NCI-H2107 (cell line): ENCODE measurements at places on chromosomes 4 and X.

GRCh38 chrX:69028761-69029120 is 136.5 kb downstream of the PJA1 start:
- no peak for DNase-seq

- no peak for DNase-seq
Measured at GRCh38 chr4:183447646-183448045, 3.2 kb downstream of the CDKN2AIP start.

GRCh38 chr4:116016201-116016600 is 902.8 kb upstream of the NDST4 start:
- no peak for DNase-seq

GRCh38 chrX:23699636-23700194 is 32.4 kb downstream of the PRDX4 start:
- DNase-seq: no peak

- no peak for DNase-seq
Measured at GRCh38 chr4:27934871-27935270, 1074.2 kb downstream of the STIM2 start.

GRCh38 chr4:109671350-109671749 is 31.9 kb downstream of the CASP6 start:
- no peak for DNase-seq

GRCh38 chrX:13569479-13570260 is at the start of gene EGFL6:
Gene EGFL6, plus strand, starts transcription at chrX:13569601. Its CDS starts 261 bp downstream, at chrX:13569862.
- DNase-seq: no peak

DNA sequence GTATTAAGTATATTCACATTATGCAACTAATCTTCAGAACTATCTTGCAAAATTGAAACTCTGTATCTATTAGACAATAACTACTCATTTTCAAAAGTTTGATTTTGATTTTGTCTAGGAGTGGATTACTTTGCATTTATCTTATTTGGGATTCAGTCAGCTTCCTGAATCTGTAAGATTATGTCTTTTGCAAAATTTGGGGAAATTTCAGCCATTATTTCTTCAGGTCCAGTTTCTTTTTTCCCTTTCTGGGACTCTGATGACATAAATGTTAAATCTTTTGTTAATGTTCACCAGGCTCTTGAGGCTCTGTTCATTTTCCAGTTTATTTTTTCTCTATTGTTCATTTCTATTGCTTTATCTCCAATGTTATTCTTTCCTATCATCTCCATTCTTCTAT is 15.0 kb downstream of the RPS6KA3 start:
- no peak for DNase-seq

- no peak for DNase-seq
Measured at GRCh38 chr4:2159931-2160330, 82.0 kb downstream of the HAUS3 start.

- DNase-seq: peak; percentile 20
Measured at GRCh38 chr4:161336016-161336530, 827.7 kb downstream of the FSTL5 start.

- no peak for DNase-seq
Measured at GRCh38 chrX:148600581-148600980, 100.2 kb downstream of the AFF2 start.

GRCh38 chrX:108468486-108468885 is 28.8 kb downstream of the COL4A5 start:
- DNase-seq: no peak

DNA sequence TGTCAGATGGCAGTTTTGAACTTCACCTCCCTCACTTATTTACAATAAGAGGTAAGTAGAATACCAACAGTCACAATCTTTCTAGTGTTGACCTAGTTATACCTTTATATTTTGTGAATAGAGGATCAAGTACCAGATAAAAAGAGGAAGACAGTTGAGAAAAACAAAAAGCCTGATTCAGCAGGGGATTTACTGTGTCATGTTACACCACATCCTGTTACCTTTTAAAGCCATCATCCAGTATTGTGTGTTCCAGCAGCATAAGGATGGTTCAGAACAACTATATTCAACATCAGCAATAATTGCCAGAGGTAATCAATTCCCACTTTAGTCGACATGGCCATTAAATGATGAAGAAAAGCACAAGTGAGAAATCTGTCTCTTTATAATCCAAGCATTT is 21.3 kb upstream of the CXCL6 start:
- no peak for DNase-seq

DNA sequence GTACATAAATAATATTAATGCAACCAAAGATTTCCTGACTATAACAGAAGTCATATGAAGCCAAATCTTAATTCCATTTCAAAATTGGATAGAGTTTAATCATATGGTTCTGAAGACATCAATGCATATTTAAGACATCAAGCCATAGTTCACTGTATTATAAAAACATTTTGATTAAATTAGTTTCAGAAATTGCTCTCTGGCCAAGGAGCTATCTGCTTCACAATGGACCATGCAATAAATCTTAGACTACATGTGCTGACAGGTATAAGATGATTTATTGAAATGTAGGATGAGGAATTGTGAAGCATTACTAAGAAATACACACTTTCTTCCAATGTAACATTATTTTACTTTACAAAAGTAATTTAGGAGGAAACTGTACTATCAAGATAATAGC is 81.6 kb downstream of the MID1 start:
- no peak for DNase-seq

DNA sequence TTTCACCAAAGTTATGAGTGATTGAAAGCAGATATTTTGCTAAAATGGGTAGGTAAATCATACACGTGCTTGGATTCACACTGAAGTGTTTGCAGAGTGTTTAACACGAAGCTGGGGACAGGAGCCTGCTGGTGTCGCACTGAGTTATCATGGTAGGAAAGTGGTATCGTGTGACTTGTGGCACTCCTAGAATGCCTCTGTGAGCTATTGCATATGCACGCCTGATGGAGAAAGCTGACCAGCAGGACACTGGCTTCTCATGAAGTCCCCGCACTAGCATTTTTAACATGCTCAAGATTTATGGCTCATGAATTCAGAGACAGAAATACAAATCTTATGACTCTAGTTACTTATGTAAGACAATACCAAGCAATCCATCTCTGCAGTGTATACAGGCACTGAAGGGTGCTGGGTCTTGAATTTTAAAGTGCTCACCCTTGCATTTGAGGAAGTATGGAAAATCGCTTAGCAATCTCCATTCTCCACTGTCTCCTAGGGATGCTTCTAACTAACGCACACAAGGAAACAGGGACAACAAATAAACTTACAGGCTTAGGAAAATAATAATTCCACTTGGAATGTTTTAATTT is 19.8 kb downstream of the VCX3B start:
- peak; percentile 25 for DNase-seq

DNA sequence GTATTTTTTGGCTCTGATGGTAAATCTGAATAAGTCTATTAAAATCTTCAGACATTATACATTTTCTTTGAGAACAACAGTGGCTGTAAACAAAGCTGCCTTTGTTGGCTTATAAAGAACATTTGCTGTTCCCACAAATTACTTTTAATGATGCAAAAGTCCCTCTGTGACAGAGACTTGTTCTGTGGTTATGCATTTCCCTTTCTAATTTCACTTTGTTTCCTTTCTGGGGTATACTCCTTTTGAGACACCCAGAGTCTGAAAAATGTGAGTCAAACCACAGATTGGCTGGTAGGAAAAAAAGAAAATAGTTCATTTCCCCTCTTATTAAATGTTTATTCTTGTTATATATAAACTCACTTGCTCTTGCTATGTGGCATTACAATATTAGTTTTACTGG is 402.4 kb downstream of the PACRGL start:
- no peak for DNase-seq

DNA sequence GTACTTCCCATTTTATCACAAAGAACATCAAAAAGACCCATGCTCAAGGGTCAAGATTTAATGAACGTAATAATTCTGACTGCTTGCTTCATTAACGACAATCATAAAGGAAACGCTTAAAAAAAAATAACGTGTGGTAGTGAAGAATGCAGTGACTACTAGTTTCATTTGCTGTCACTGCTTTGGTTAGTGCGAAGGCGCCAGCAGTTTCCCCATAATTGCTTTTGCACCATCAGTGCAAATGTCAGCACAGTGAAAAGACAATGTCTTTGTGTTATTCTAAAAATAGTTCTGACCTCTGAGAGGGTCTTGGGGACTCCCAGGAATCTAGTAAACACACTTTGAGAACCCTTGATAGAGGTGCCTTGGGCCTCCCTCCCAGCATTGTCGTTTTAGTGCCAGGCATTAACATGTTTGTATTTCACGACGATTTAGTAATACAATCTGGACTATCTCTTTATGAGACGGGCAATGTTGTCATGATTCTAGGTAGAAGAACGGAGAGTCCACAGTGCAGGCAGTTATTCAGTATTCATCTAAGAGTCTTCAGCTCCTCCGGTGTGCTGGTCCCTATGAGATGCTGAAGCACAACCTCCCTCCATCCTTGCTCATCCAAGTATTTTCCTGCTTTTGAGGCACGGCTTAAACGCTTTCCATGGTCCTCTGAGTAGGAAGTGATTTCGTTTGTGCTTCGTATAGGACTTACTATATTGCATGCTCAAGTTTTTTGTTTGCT is 71.0 kb downstream of the AFF1 start:
- no peak for DNase-seq

GRCh38 chr4:40514497-40514951 is 115.1 kb downstream of the RBM47 start:
- DNase-seq: no peak
